ENCODE measurements at places on chromosomes 5 and 9.

DNA sequence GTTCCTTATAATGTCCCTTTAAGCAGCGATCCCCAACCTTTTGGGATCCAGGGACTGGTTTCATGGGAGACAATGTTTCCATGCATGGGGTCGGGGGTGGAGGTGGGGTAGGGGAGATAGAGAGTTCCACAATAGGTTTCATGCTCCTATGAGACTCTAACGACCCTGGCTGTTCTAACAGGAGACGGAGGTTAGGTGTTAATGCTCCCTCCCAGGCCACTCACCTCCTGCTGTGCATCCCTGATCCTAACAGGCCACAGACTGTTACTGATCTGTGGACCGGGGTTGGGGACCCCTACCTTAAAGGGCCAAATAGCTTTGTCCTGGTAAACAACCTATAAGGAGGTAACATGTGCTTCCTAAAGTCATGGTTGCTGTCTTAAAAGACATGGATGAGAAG is 602.5 kb upstream of the RGMB start:
- no peak for DNase-seq

DNA sequence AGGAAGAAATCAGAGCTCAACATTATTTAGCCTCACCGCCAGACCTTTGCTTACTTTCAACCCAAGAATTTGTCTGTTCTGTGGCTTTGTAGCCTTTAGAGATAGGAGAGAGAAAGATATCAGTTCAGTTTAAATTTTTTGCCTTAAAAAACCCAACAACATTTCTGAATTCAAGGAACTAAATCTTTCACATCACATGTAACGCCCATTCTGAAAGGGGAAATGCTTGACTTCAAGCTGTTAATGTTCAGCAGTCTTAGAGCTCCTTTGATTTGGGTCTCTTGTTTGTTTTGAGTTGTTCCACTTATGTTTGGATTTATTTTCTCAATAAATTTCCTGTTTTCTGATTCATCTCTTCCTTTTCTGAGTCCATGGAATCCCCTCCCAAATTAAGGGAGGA is 294.5 kb downstream of the ARHGAP26 start:
- DNase-seq: no peak

GRCh38 chr9:20340511-20340861 is 281.8 kb downstream of the MLLT3 start:
- DNase-seq: no peak

GRCh38 chr9:111271047-111271446 is 59.0 kb downstream of the OR2K2 start:
- no peak for DNase-seq

GRCh38 chr9:19028835-19029451 is 4.1 kb downstream of the SAXO1 start:
- no peak for DNase-seq
